ENCODE measurements at places on chromosomes 5 and 9. TPM values are rescaled to one million over a fixed set of nuclear protein-coding genes. Genes with fewer than 3 reads are reported as not detected.
A peak's percentile ranks its signal among the peaks of the same experiment; 100 is the strongest.

The CDH9 gene
- total RNA-seq, result not detected

The CCDC187 gene
- 0.05 TPM for total RNA-seq

The MYO10 gene
- total RNA-seq, result 13.0 TPM

The HRCT1 gene
- total RNA-seq, result 3.2 TPM

The PCDHB13 gene
- 2.2 TPM for total RNA-seq

DNA sequence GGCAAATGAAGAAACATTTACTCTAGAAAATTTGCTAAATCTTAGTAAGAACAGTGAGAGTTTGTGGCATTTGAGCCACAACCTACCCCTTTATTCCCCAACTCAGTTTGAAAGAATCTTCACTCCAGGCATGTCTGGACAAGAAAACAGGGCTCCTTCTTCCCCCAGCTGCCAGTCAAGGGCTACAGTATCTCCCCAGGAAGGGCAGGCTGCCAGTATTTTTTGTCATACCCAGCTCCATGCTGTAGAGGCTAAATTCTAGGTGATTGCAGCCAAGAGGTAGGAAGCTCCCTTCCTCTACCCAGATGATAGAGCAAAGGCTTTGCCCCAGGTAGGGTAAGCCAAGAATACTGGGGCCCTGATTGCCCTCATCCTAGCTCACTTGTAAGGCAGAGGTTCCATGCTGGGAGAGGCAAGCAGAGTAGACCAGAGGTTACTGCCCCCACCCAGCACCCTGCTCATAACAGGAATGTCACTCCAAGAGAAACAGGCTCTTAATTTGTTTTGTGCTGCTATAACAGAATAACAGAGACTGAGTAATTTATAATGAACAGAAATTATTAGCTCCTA, 20.0 kb upstream of the GRPEL2 start:
- no peak for DNase-seq

- DNase-seq, result peak; percentile 80
Measured at GRCh38 chr5:95862671-95863382, 40.3 kb upstream of the GLRX start.

DNA sequence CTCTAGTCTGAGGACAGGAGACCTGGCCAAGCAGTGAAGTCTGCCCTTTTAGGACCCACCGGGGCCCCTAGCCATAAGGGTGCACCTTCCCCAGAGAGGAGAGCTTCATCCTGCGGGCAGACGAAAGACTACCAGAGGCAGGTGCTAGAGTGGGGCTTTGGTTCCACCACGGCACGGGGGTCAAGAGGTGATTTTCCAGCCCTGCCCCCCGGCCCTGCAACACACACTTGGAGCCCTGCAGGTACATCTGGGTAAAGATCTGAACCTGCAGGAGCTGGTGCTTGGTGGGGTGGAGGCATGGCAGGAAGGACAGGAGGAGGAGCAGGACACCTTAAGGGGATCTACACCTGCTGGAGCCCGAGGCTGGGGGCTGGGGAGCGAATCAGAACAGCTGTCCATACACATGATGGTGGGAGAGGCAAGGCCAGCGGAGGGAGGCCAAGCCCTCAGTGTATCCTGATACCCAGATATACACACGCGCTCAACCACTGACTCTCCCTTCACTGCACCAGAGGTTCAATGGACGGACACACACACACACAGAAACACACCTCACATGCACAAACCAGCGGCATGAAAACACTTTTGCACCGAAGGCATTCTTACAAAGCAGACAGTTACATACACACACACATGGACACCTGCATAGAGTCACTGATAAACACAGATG, 98.4 kb upstream of the MVB12B start:
- no peak for DNase-seq

- DNase-seq, result no peak
Measured at GRCh38 chr5:180187767-180188166, 21.2 kb downstream of the RASGEF1C start.

DNA sequence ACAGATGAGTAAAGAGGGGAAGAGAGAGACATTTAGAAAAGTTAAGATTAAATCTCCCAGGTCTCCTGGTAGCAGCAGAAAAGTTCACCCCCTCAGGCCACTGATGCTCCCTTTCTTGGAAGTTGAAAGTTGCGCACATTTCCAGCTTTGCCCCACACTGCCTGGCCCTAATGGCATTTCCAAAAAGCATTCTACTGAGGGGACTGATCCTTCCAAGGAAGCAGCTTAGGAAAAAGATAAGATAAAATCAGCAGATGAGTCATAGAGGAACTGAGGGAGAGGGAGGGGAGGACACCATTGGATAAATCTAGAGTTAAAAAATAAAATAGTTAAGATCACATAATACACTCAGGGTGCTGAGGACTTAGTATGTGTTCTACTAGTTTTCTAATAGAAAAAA, 67.6 kb upstream of the SLC12A2 start:
- DNase-seq, result no peak

GRCh38 chr5:142115937-142116614, 7.5 kb downstream of the NDFIP1 start:
- no peak for DNase-seq

GRCh38 chr9:122370869-122371755, at the start of gene PTGS1:
Gene PTGS1 (plus strand): TSS chr9:122371024. CDS start chr9:122371085, 61 bp downstream.
- no peak for DNase-seq
